ENCODE measurements at places on chromosomes 13 and 19.

GRCh38 chr19:7923295-7924191, 2.4 kb downstream of the CTXN1 start:
- DNase-seq: no peak

DNA sequence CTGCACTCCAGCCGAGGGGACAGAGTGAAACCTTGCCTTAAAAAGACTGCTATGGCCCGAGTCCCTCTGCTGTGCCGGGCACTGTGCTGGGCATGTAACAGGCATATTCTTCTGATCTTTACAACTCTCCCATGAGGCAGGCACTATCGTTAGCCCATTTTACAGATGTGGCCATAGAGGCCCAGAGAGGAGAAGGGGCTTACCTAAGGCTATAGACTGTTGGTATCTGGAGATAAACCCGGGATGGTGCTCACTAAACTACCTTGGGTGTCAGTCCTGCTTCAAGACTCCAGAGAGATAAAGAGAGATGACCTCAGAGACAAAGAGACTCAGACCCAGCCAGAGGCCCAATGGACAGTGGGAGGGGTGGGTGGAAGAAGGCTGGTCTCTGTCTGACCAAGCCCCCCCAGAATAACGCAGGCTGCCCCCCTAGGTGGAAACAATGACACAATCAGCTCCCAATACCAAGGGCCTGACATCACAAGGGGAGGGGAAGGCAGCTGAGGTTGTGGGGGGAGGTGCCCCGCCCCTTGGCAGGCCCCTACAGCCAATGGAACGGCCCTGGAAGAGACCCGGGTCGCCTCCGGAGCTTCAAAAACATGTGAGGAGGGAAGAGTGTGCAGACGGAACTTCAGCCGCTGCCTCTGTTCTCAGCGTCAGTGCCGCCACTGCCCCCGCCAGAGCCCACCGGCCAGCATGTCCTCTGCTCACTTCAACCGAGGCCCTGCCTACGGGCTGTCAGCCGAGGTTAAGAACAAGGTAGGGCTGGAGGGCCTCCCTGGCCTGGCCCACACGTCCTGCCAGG, at the start of gene CNN1:
Gene CNN1, plus strand, starts transcription at position 620 of the 805 bp plus-strand sequence. Its CDS starts 77 bp downstream, at position 697.
- DNase-seq: no peak

- DNase-seq: no peak
Measured at GRCh38 chr19:4582980-4583842, 23.7 kb upstream of the SEMA6B start.

- peak; percentile 20 for DNase-seq
Measured at GRCh38 chr19:5621945-5622464, 571 bp downstream of the SAFB2 start.

DNA sequence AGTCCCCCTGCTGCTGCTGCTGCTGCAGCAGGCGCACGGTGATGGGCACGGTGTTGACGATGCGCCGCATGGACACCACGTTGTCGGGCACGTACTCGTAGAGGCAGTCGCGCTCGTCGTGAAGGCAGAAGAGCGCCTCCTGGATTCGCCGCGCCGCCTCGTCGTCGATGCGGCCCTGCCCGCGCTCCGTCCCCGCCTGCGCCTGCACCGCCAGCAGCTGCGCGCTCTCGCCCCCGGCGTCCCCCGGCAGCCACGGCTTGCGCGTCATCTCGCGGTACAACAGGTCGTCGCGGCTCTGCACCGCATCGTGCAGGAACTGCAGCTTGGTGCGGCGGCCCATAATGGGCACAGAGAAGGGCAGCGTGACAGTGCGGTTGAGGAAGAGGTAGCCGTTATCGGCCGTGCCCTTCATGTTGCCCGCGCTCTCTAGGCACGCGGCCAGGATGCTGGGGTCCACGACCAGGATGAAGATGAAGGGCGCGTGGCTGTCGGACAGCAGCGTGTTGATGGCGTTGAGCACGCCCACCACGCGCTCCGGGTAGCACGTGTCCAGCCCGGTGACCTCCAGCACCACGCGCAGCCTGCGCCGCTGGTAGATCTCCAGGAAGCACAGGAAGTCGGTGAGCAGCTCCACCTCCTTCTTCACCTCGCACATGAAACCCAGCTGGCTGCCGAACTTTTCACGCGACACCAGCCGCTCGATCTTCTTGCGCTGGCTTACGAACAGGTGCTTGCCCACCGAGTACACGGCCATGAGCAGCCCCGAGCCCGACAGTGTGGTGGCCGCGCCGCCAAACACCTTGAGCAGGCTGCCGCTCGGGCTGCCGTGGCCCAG, 8.1 kb downstream of the NKPD1 start:
- DNase-seq: peak; percentile 66

DNA sequence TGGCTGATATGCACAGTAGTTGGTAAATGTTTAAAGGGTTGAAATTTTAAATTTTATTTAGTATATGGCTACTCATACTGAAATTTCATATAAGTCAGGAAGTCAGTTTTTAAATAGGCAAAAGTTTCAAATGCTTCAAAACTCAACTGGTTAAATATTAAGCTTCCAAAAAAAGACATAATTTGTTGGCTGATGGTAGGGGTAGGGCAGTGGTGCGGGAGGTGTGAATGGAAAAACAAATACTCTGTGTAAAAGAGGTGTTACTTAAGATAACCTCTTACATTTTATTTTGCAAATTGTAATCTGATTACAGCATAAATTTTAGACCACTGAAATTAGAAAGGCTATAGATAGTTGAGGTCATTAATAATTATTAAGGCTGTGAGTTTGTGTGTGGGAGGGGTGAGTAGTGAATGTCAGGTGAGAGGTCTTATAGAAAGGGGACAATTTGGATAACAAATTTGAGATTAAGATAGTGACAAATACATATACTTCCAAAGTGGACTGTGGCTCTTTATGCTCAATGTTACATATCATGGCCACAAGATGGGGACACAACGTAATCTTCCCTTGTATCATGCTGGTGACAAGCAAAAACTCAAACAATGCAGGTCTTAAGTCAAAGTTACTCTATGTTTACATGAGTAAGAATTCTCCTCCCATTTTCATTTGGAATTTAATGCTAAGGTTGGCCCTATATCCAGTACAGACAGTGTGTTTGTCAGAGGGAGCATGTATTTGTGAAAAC, 36.6 kb upstream of the OXGR1 start:
- peak; percentile 82 for DNase-seq

DNA sequence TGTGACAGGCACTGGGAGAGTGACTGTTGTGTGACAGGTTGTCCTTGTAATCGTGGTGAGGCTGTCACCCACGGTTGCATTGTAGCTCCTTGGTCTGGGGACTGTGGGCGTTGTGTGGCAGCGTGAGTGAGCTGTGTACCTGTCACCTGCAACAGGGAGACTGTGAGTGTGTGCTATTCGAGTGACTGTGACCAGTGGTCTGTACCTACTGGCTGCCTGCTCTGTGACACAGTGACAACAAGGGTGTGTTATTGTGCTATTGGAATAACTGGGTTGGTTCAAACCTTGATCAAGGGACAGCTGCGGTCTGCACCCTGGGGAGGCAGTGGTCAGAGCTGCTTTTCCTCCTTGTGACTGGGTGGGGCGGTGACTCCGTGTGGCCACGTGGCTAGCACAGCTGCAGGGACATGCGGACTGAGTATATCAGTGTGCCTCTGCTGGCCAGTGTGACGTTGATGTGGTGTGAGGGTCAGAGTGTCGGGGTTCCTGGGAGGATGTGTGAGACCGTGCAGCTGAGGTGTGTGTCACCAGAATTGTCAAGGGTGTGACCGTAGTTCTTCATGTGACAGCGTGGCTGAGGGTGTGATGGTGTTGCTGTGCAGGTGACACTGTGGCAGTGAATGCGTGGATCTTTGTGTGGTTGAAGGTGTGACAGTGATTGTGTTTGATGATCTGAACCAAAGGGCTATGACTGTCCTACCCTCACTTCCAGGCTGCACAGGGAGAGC, 10.1 kb upstream of the NFIX start:
- DNase-seq: no peak

DNA sequence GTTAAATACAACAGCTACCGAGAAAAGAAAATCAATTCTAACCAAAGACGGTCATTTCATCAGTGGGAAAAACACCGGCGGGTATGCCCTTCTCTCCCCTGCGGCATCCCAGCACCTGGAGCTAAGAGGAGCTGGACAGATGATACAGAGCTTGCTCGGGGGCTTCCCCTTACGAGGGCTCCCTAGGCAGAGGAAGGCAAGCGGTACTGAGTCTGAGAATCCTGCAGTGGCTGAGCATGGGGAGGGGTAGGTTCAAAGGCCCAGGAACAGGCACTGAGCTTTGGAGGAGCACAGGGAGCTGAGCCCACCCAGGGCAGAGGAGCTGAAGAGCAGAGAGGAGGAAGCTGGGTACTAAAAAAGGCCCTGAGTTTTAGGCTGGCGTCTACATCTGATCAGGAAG, 12.7 kb downstream of the STK24 start:
- no peak for DNase-seq

GRCh38 chr19:46232029-46232428, 2.5 kb downstream of the IGFL1 start:
- DNase-seq: no peak

- DNase-seq: no peak
Measured at GRCh38 chr19:36058481-36059179, 3.9 kb downstream of the WDR62 start.

GRCh38 chr19:18223860-18224524, 2.2 kb downstream of the PDE4C start:
- no peak for DNase-seq

DNA sequence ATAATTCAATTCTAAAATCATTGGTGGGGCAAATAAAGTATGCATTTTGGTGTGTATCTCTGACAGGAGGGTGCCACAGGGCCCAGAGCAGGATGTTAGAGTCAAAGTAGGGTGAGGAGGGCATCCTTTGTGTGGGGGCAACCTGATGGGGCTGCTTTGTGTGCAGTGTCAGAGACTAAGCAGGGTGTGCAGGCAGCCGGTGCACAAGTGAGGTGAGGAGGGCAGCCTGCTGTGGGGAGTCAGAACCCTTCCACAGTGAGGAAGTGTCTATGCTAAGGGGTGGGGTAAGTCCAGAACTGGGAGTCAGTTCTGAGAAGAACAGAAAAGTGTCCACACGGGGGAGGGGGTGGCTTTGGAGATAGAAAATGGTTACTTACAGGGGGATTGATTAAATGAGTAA, 40.7 kb downstream of the RB1 start:
- no peak for DNase-seq

- no peak for DNase-seq
Measured at GRCh38 chr19:2237051-2237868, 636 bp downstream of the SF3A2 start.

DNA sequence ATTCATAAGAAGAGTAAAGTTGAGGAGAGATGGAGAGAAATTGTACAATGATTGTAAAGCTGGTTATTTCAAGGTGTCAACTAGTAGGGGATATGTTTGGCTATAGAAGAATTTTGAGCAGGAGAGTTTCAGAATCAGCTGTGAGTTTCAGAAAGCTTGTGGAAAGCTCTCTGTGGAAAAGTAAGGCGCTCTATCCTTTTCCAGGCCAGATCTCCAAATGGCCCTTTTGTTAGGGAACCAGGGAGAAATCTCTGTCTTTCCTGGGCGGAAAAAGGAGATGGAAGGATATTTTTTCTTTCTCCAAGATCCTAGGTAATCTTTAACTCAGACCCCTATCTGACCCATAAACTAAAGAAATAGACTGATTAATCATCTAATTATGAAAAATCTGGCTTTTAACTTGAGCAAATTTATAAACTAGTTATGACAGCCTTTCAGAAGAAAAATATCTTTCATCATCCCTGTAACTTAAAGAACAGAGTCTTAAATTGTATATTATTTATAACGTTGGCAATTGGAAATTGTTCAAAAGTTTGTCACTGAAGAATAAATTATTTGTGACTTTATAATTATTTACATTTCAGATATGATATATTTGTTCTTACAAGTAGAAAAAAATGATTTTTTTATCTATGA, 34.5 kb downstream of the SPRY2 start:
- no peak for DNase-seq

DNA sequence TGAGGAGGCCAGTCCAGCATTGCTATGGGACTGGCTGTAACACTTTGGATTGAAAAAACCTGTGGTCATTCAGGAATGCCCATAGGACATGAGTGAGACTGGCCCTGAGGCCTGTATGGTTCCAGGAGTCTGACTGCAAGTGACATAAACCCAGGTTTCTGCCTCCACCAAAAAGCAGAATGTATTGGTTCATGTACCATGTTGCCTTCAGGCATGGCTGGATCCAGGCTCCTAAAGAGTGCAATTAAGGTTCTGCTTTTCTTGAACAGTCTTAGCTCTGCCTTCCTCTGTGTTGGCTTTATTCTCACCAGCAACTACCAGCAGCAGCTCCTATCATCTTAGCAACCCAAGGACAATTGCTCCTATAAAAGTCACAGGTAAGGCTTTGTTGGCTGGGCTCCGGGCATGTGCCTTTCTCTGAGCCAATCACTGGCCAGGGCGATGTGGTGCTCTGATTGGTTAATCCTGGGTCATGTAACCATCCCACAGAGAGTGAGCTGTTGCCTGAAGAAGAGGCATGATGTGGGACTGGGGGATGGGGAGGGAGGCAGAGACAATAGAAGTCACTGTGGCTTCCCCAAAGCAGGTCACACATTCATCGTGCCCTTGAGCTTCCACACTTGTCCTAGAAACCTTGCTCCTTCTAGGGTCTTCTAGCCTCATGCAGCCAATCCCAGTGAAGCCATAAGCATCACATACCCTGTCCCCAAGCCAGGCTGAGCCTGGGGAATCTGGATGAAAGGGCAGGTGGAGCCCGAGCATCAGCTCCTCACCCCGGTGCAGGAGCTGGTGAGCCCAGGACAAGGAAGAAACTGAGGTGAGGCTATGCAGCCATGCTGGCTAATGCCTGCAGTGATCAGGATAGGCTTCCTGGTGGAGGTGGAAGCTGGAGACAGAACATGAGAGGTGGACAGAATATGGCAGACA, 123.9 kb downstream of the URI1 start:
- no peak for DNase-seq

- DNase-seq: peak; percentile 88
Measured at GRCh38 chr19:47663911-47664771, 49.1 kb upstream of the EHD2 start.

- DNase-seq: no peak
Measured at GRCh38 chr13:100658363-100658762, 16.2 kb downstream of the TMTC4 start.

DNA sequence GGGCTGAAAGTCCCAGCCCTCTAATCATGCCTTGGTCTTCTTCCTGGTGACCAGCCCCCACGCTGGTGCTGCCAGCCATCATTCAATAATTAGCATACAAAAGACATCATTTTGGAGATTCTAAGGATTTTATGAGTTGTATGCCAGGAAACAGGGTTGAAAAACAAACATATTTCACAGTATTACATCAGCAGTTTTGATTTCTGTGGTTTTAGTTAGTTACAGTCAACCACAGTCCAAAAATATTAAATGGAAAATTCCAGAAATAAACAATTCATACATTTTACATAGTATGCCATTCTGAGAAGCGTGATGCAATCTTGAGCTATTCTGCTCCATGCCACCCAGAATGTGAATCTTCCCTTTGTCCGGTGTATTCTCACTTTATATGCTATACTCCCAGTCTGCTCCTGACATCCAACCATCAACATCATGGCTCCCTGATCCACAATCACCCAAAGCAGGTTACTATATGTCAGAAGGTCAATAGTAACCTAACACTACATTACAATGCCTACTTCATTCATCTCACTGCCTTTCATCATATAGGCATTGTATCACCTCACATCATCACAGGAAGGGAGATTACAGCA, 49.2 kb downstream of the STOML3 start:
- no peak for DNase-seq

- DNase-seq: peak; percentile 86
Measured at GRCh38 chr19:51338563-51339312, 3.2 kb downstream of the VSIG10L start.
